Stimulated activated CD8-positive, alpha-beta memory T cell treated with anti-CD3 and anti-CD28 coated beads, Interleukin-2, amount 100 ng/mL, for 48 hours (primary cell): ENCODE measurements at places on chromosomes 2 and 18.

DNA sequence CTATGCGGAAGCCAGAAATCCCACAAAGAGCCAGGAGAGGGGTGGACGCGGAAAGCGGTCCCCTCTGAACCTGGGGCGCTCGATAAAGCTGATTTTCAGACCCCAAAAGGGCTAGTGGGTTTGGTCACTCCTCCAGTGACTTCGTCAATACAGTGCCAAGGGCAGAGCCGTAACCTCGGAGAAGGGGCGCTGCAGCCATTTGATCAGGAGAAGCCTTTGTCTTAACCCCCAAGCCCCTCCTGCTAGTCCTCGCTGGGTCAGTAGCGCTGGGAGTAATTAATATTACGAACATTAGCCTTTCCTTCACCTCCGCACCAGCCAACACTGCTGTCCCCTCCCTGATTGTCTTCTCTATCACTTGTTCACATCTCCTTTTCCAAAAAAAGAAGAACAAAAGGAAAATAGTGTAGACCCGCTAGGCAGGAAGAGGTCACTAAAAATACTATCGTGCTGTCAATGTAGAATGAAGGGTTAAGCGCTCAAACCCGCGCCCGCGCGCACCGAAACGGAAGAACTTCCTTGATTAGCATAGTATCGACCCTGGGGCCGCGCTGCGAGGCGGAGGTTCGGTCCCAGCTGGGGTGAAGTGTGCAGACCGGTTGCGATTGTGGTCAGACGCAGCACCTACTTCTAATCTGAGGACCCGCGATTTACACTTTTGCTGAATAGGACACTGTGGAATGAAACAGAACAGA is 63.2 kb upstream of the MAPRE2 start:
- DNase-seq, result peak; percentile 48

GRCh38 chr2:37740164-37740739 is 68.8 kb upstream of the CDC42EP3 start:
- no peak for DNase-seq

DNA sequence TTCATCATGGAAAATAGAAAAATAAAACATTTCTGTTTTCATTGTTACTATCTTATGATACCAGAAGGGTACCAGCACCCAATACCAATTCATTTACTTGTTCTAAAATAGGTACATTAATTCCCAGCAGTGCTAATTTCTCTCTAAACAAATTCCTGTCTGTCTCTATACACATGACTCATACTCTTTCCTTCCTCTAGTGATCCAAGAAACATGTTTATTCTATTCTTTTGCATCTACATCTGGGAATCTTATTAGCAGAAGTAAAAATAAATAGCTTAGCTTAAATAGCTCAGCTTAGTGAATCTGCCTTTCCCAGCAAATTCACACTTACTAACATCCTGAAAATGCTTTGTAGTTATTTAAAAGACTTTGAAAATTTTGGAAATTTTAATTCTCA is 84.5 kb upstream of the MAPRE2 start:
- DNase-seq, result no peak

DNA sequence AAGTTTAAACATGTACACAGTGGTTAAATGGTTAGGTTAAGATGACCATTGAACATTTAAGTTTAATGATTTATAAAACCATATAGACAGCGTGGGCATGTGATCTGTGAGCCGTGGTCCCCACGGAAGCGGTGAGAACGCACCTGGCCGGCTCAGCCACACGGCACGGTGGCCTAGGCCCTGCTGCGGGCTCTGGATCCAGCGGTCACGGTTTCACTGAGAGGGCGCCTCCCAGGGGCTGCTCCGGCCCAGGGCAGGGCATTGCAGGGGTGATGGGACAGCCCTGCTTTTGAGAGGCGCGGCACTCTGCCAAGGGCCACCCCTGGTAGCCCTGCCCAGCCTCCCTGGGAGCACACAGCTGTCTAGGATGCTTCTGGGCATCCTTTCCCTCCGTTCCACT is 124.9 kb downstream of the RGPD3 start:
- no peak for DNase-seq

DNA sequence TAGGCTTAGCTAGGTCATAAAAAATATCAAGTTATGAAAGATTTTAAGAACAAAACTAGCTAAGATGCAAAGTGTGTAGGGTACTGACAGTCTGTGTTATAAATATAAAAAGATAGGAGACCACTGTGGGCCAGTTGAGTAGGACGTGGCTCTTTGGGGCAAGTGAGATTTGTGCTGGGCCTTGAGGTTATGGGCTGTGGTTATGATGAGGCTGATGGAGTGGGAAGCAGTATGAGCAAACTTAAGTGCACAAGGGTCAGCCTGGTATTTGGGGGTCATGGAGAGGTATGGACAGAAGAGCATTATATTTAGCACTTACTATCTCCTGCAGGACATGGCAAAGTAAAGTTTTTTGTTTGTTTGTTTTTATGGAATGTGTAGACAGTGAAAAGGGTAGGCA is 70.1 kb downstream of the SETBP1 start:
- DNase-seq, result no peak
